ENCODE measurements at places on chromosomes 7 and 10.

GRCh38 chr10:32199714-32200394 is 143.6 kb upstream of the KIF5B start:
- DNase-seq, result no peak

GRCh38 chr7:106053109-106053508 is 59.0 kb downstream of the SYPL1 start:
- DNase-seq, result no peak

DNA sequence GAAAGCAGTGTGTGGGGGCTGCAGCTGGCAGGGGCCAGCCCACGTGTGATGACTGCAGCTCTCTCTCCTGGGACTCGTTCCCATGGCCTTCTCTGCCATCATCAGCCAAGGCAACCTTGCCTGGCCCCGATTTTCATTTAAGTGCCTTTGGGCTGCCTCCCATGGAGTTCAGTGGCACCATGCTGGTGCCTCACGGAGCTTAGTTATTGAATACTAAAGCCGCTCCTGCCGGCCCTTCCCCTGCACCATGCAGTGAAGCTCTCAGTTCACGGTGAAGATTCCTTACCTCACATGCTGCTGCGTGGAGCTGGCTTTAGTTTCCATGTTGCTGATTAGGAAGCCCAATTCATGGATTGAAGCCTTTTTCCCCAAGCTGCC is 141.5 kb upstream of the EEPD1 start:
- DNase-seq, result no peak

GRCh38 chr10:117545141-117546019 is 2.8 kb downstream of the EMX2 start:
- DNase-seq, result no peak

- no peak for DNase-seq
These were observed 46.0 kb downstream of the SH2D4B start for GRCh38 chr10:80583685-80584084.

DNA sequence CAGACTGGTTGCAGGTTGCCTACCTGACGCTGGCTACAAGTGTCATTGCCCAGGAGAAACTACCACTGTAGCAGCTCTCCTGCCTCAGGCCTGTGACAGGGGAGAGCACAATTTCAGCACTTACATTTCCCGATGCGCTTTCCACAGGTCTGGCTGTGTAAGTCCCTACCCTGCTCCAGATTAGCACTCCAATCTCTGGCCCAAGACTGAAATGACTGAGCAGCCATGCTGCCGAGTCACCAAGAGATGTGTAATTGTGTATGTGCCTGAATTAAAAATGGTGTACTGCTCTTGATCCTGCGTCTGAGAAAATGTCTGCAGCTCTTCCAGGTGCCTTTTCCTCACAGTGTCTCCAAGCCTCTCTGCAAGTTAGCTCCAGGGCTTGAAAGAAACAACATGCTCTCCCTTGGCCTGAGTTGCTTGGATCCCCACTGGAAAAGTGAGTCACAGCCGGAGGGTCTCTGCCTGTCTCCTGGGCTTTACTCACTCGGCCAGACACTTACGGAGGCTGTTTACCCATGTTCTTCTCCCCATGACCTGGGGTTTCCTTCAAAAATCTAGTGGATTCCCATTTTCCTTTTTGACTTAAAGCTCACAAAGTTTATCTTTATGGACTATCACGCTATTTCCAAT is 1001.7 kb upstream of the KCND2 start:
- DNase-seq, result no peak

GRCh38 chr10:9076066-9076465 is 1021.6 kb downstream of the GATA3 start:
- no peak for DNase-seq

DNA sequence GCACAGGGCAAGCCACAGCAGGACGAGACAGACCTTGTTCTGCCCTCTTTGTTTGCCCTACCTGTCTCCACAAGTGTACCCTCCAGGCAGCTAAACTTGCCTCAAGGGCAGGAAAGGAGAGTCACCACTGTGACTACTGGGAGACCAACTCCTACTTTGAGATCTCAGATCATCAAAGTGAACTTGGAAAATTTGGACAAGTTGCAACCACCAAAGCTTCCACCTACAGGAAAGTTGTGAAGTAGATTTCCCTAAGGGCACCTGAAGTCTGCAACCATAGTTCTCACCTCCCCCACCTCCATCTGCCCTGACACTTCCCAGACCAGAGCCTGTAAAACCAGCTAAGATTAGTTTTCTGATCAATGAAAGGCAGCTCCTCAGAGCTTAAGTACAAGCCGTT is 2.5 kb upstream of the WDR91 start:
- no peak for DNase-seq

DNA sequence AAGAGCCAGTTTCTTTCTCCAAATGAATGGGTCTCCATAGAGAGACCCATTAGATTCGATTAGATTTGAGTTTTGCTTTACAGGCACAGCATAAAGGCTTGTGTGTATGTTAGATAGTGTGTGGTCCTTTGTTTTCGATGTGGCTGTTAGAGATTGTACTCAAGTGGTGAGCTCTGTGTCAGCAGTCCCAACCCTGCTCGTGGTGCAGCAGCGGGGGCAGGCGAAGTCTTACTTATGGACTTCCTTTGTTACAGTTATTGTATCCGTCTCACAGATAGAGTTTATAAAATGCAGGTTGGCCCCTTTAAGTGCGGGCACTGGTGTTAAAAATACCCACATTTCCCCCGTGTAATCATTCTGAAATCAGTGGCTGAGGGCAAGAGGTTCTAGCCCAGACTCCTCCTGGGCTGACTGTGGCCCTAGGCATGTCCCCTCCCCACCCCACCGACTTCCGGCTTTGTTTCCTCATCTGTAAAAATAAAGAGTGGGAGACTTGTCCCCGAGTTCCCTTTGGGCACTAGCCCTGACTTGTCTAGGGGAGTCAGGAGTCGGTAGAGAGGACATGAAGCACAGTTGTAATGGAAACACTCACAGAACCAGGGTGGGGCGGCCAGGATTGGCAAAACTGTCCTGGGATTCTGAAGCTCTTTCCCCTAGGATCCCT is 28.6 kb downstream of the MTURN start:
- no peak for DNase-seq

Measured in neuronal stem cell (in vitro differentiated cells).